ENCODE measurements at places on chromosomes 5 and 9.

DNA sequence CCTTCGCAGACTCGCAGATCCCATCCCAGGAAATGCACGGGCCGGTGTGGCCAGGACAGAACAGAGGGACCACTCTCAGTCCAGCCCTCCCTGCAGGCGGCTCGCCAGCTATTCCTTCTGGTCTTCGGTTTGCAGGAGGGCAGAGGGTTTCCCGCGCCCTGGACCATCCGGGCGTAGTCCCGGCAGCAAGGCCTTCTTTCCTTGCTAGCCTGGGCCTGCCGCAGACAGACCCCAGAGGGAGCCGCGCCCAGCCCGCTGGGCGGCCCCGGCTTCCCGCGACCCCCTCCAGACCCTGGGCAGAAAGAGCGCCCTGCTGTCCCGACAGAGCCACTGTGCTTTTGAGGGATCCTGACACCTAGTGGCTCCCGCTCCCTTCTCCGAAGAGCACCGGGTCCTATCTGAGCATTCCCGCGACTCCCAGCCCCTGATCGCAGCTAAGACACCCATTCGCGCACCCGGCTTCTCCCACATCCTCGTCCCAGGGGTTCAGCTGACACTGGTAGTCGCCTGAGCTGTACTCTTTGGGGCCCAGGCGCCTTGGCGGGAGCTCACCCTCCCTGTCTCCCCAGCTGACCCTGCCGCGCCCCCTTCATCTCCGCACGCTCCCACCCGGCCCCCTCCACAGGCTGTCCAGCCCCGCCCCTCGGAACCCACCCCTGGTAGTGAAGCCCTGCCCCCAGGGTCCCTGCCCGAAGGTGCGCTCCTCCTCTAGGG, 1.1 kb downstream of the CFAP90 start:
- peak; percentile 63 for DNase-seq

GRCh38 chr9:93576258-93577077, at the start of gene PHF2:
PHF2 (plus strand) TSS chr9:93576584; CDS start chr9:93576774, 190 bp downstream.
- no peak for DNase-seq

DNA sequence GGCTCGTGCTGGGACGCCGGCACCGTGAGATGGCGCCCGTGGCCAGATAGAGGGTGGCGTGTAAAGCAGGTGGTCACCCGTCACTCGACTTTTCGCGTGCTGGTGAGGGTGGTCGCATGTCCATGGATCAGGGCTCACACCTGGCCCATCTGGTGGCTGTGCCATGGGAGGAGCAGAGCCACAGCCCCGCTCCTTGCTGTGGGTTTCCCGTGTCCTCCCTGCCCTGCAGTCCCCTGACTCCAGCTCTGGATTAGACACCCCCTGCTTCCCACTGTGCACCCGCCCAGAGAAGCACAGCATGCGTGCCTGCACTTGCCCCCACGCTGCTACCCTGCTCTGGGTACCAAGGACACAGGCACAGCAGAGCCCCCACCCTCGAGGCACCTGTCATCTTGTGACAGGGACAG, 1.8 kb upstream of the TMEM250 start:
- no peak for DNase-seq

DNA sequence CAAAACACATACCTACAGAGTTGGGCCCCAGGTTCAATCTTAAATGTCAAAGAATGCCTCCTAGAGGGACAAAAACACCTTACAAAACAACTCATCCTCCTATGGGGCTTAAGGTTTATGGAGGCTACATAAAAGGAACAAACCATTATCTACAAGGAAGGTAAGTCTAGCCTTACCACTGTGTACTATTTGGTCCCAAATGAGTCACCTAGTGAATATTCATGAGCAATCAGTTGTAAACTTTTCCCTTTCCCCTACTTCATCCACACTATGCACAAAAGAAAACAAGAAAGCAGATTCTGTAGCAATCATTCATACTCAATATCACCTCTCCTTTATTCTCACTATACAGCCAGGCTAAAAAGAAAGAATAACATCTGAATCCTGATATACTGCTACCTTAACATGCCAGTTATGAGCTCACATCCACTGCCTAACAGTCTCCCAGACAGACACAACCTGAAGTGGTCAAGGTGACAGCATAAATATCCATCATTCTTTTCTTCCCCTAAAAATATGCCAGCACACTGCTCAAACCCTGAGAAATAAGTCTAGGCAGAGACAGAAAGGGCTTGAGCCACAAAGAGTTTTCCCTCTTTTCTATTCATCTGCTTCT, 6.2 kb downstream of the OXCT1 start:
- no peak for DNase-seq

DNA sequence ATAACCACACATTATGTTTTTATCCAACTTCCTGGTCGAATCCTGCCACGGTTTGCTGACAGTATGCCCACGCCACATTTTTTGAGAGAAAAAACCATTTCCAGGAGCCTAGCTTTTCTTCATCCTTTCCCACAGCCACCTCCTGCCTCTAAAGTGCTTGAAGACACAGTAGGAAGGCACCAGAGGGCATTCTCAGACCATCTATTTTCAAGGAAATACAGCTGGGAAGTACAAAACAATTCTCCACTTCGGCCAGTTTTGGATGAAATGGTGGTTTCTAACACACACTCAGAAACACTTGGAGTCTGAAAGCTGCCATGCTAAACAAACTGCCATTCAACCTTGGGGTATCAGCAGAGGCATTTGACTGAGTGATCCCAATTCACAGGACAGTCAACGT, 86.3 kb upstream of the RPS23 start:
- no peak for DNase-seq
